ENCODE measurements at places on chromosomes 3 and 15. TPM values are rescaled to one million over a fixed set of nuclear protein-coding genes. Genes with fewer than 3 reads are reported as not detected.

Gene GRAMD2A
- total RNA-seq, result 0.63 TPM

Gene VIPR1
- total RNA-seq, result 5.6 TPM

Gene DLL4
- 0.09 TPM for total RNA-seq

Gene MYO5C
- 0.36 TPM for total RNA-seq

Gene LSAMP
- total RNA-seq, result 10.7 TPM

Gene CLSTN2
- total RNA-seq, result 3.2 TPM

- DNase-seq, result no peak
Measured at GRCh38 chr3:126154391-126155279, 25.8 kb downstream of the ALDH1L1 start.

DNA sequence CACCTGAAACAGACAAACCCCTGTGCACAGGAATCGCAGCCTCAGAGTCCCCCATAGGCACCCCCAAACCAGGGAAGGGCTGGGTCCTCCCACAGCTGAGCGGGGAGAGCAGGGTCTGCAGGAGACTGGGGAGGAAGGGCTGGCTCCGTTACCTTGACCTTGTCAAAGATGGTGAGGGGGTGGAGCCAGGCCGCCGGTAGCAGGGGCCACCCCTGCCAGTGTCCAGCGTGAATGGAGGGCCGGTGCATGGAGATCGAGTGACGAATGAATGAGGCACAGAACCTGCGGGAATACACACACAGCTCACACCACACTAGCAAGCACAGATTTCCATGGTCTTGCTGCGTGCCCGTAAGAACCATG lies 102.2 kb downstream of the TMEM266 start:
- DNase-seq, result no peak

GRCh38 chr3:56251343-56251945 lies 216.8 kb downstream of the ERC2 start:
- peak; percentile 77 for DNase-seq

- no peak for DNase-seq
Measured at GRCh38 chr3:23468203-23468602, 265.1 kb downstream of the UBE2E2 start.

DNA sequence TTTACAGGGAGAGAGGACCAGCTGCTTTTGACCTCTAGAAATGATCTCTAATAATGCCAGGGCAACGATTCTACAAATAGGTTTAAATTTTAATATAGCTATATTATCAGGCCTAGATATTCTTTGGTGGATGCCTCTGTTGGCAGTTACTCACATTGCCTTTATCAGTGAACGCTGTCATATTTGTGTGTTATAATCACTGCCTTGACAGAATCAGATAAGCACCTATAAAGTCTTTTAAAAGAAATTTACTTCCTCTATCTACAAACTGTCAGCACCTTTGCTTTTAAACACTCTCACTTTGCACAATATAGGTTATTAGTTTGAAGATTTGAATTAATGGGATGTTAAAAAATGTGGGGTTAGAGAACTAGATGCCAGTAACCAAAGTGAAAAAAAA lies 324.1 kb downstream of the ZIC1 start:
- DNase-seq, result no peak

- peak; percentile 100 for DNase-seq
Measured at GRCh38 chr3:11136830-11137626, 17.3 kb upstream of the HRH1 start.

GRCh38 chr3:170680593-170680992 lies 94.7 kb upstream of the SLC7A14 start:
- DNase-seq, result no peak

- no peak for DNase-seq
Measured at GRCh38 chr3:18868911-18869689, 279.2 kb upstream of the KCNH8 start.

DNA sequence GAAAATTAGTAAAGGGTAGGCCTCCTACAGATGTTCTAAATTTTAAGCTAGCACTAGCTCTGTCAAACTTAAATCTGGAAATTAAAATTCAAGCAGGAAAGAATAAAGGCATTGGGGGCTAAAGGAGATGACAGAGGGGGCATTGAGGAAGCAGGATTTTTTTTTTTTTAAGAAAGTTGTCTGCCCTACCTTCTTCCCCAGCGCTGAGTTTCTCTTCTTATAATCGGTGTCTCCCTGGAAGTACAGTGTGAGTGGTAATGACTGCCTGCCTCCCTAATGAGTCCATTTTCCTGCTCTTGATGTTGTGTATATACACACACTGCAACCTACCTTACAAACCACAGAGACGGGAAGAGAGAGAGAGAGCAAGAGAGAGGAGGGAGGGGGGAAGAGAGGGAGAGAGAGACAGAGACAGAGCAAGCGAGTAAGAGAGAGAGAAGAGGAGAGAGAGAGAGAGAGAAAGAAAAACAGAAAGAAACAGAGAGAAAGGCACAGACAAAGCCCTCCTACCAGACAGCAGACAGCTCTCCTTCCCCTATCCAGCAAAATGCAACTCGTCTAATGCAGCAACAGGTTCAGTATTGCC lies 47.0 kb downstream of the ZBTB20 start:
- DNase-seq, result peak; percentile 78

DNA sequence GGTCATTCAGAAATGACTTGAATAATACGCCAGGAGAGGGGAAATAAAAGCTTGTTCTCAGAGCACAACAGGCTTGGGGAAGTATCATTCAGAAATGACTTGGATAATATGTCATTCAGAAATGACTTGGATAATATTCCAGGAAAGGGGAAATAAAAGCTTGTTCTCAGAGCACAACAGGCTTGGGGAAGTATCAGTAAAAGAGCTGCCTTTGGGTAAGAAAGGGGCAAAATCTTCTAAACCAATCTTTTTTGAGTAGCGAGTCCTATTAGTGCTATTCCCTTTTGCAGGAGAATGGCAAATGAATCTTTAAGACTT lies 20.9 kb downstream of the GABRR3 start:
- no peak for DNase-seq

GRCh38 chr3:185976100-185976499 lies 38.3 kb upstream of the TRA2B start:
- no peak for DNase-seq

DNA sequence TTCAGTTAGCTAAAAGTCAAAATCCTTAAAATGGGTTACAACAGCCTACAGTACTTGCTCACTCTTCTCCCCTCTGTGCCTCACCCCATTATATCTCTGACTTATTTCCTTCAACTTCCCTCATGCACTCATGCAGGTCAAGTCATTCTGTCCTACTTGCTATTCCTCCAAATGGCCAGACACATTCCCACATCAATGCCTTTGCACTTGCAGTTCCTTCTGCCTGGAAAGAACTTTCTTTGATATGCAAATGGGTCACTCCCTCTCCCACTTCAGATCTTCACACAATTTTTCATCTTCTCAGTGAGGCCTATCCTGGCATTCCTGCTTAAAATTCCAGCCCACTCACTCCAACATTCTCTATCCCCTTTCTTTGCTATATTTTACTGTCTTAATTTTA lies 547.2 kb upstream of the TGFBR2 start:
- DNase-seq, result no peak

- no peak for DNase-seq
Measured at GRCh38 chr3:38047896-38048295, 8.9 kb downstream of the DLEC1 start.

DNA sequence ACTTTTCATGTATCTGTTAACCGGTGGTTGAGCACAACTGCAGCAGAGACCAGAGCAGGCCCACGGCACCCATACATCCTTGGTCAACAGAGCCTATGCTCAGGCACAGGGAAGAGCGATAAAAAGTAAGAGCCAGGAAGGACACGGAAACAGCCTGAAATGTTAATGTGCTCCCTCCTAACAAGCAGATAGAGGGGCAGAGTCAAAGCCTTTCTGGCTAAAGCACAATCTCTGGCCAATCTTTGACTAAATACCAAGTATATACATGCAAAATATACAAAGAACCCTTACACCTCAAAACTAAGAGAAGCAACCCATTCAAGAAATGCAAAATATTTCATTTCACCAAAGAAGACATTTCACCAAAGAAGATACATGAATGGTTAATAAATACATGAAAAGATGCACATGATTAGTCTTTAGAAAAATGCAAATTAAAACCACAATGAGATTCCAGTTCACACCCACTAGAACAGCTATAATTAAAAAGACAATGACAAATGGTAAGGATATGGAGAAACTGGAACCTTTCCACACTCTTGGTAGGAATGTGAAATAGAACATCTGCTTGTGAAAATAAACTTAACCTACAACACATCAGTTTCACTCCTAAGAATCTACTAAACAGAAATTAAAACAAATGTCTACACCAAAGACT lies 88.0 kb downstream of the OSBPL10 start:
- DNase-seq, result peak; percentile 65

Data from fibroblast of the aortic adventitia (primary cell).